Astrocyte (in vitro differentiated cells and primary cell): ENCODE measurements at places on chromosomes 7 and 10. TPM values are rescaled to one million over a fixed set of nuclear protein-coding genes. Genes with fewer than 3 reads are reported as not detected.

- no peak for DNase-seq
These were observed 411.7 kb upstream of the MKI67 start for GRCh38 chr10:128537834-128538330.

DNA sequence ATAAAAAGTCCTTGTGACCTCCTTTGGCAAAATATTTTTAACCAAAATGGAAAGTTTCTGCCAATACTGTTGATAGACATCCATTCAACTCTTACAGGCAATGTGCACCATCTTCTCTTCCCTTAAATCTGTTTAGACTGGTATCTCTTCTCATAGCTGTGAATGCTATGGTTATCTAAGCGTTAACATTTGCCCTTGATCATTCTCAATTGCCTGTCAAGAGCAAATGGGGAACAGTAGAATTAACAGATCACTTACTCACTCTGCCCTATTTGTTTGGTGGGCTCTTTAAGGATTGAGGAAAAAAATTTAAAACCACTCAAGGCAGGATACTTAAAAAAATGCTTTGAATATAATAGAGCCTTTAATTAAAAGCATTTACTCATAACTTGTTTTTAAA, 808.4 kb downstream of the NXPH1 start:
- no peak for DNase-seq

- no peak for DNase-seq
These were observed 96.8 kb downstream of the TCERG1L start for GRCh38 chr10:131214521-131215244.

DNA sequence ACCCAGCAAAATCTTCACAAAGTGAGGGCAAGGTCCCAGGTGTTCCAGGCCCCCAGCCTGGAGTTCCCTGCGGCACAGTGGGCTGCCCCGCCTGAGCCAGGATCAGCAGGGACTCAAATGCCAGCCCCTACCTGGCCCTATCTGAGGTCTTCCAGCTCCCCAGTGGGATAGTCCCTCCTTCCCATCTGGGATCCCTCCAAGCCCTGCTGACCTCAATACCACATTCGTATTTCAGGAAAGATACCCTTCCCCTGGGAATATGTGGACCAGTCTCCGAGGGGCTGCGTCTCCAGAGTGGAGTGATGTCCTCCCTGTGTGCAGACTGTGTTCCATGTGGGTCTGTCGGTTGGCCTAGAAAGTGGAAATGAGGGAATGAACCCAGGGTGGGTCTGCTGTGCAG, 40.9 kb downstream of the ELFN1 start:
- no peak for DNase-seq

SSC4D gene
- 6.0 and 7.4 TPM in 2 replicates for total RNA-seq

GRCh38 chr7:83852136-83852535, 203.2 kb upstream of the SEMA3E start:
- peak; percentile 26 for DNase-seq

- no peak for DNase-seq
These were observed 17.6 kb downstream of the ERLIN1 start for GRCh38 chr10:100168313-100168643.

TMEM236 gene
- 0.14 and 0.43 TPM in 2 replicates for total RNA-seq

BMPER gene
- total RNA-seq: 2.1 and 4.4 TPM in 2 replicates

GPR85 gene
- total RNA-seq: 0.73 and 1.3 TPM in 2 replicates

CCL24 gene
- not detected in 2 replicates for total RNA-seq

TMEM229A gene
- total RNA-seq: 0.09 TPM in 1 of 2 replicates, not detected in the other

GRCh38 chr10:70493660-70494234, 15.2 kb downstream of the PALD1 start:
- no peak for DNase-seq

DUSP5 gene
- 35.0 and 36.4 TPM in 2 replicates for total RNA-seq

- DNase-seq: no peak
These were observed 112.6 kb downstream of the ZPBP start for GRCh38 chr7:49980465-49980864.

GRCh38 chr7:33217595-33217994, 88.2 kb downstream of the BBS9 start:
- DNase-seq: no peak

- peak; percentile 59 for DNase-seq
These were observed 58.4 kb downstream of the DNAJC12 start for GRCh38 chr10:67779465-67780203.

DNA sequence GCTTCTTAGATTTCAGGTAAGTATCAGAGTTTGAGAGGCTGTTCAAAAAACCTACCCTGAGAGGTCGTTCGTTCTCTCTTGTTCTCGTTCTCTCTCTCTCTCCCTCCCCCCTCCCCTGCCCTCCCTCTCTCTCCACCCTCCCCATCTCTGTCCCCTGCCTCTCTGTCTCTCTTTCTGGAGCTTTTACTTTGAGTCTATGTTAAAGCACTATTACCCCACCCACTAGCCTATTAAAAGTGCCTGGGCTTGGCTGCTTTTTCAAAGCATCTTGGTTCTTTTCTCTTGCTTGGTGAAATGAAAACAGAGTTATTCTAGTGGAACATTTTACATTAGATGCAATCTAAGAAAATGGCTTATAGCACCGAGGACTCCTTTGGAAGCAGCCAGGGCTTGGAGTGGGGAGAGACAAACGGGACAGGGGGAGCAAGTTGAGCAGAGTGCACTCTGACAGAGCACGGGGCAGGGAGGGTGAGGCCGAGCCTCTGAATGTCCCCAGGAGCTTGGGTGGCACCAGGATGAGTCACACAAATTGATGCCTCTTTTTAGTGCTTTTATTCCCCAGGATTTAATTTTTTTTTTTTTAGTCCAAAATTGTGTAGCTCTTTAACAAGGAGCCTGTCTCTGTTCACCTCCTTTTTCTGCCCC, 134.3 kb downstream of the CFAP58 start:
- no peak for DNase-seq

DNA sequence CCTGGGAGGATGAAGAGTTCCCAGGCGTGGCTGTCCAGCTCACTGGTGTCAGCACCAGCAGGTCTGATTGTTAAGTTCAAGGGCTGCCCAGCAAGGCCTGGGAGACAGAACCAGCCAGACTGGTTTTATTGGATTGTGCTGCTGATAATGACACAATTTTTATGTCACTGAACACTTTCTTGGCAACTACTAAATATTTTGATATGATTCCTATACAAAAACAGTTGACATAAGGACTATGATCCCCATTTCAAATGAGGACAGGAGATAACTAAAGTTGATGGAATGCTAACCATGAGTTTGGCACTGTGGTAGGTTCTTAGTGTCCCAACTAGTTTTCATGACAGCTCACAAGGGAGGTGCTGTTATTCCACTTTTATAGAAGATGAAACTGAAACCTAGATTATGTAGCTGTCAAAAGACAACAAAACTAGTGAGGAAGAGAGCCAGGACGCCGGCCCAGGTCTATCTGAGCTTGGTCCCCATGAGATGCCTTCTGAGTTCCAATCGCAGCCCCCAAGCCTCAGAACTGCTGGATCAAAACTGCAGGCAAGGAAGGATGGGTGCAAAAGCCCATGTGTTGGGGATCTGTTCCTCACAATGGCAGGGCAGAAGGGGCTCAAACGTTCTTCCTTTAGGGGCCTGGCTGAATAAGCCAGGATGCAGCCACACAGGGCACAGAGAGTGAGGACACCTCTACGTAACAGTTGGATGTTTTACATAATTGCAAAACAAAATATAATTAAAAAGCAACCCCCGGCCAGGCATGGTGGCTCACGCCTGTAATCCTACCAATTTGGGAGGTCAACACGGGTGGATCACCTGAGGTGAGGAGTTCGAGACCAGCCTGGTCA, 52.8 kb downstream of the COBL start:
- DNase-seq: no peak

TSPAN12 gene
- 9.8 and 13.0 TPM in 2 replicates for total RNA-seq

ANKRD22 gene
- total RNA-seq: not detected in 2 replicates

- DNase-seq: no peak
These were observed 45.7 kb downstream of the BAIAP2L1 start for GRCh38 chr7:98355250-98355538.

DNA sequence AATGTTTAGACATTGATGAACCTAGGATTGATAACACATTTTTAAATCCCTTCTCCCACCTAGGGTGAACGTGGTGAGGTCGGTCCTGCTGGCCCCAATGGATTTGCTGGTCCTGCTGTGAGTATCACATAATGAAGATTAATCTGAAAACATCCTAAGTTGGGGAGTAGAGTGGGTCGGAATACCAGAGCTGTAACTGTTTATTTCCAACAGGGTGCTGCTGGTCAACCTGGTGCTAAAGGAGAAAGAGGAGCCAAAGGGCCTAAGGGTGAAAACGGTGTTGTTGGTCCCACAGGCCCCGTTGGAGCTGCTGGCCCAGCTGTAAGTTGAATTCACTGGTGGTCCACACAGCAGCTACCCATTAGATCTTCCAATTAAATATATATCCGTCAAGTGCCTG, 25.6 kb downstream of the COL1A2 start:
- DNase-seq: no peak

- DNase-seq: no peak
These were observed 20.0 kb upstream of the RBM33 start for GRCh38 chr7:155624412-155624811.

DNA sequence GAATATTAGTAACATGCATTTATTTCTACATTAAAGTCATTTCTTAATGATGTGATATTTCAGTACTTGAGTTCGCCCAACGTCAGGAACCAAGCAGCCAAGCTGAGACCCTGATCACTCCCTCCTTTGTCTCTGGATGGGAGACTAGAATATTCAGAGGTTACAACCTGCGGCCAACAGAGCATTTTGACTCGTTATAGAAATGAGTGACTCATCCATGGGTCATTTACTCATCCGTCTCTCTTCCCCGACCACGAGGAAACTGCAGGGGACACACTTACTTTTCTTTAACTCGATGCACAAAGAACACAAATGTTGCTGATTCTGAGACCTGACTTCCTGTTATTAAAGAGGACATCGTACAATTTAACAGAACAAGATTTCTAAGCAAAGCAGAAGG, 343.3 kb downstream of the FRMD4A start:
- peak; percentile 87 for DNase-seq

ANXA8L1 gene
- total RNA-seq: 0.59 and 1.5 TPM in 2 replicates

DNA sequence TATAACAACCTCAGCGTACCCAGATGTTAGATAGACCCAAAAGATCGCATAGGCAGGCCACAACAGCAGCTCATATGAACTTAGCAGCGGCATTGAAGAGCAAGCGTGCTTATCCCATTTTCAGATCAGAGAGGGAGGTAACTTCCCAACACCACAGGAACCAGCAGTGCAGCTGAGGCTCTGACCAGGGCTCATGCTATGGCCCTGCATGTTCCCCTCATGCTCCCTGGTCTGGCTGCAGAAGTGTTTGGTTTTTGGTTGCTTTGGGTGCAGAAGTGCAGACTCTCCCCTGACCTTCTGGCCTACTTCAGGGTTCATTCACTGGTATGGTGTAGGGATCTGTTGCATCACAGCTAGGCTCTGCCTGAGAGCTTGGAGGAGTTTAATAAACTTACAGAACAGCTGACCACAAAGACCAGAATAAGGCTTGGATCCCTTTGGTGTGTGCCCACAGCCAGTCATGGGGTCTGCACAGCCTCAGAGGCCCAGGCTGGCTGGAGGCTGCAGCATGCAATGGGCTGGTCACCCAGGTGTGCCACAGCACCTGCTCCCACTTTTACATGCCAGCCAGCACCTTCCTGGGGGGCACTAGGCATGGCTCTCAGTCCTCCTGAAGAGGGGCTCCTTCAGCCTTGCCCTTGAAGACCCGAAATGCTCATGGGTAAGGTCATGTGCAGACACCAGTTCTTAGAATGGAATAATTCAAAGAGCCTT, 9.1 kb upstream of the CXCL12 start:
- DNase-seq: no peak

INA gene
- 26.9 and 39.6 TPM in 2 replicates for total RNA-seq

- no peak for DNase-seq
These were observed 22.4 kb downstream of the FBXW4 start for GRCh38 chr10:101672536-101672935.

GRCh38 chr7:1539181-1539881, 8.8 kb downstream of the MAFK start:
- peak; percentile 62 for DNase-seq

GRCh38 chr7:129610709-129611245, 743 bp upstream of the NRF1 start:
- DNase-seq: no peak

DNA sequence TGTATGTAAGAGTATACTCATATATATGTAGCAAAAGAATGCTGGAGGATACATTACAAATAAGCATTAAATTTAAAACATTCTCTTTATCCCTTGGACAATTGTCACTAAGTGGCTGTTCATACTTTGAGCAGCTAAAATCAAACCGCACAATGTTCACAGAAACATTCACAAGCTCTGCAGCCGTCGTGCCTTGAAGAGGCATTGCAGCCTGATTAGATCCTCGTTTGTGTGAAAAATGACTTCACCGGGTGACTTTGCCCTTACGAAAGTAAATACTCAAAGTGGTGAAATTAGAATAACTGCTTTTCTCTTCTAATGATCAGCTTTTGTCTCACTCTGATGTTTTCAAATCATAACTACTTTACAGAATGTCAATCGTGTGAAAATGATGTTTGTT, 319.0 kb downstream of the GFRA1 start:
- DNase-seq: no peak

- DNase-seq: no peak
These were observed 386.0 kb downstream of the RPS24 start for GRCh38 chr10:78419481-78420265.

LAMB1 gene
- 403 and 411 TPM in 2 replicates for total RNA-seq

- DNase-seq: no peak
These were observed 29.5 kb downstream of the R3HCC1L start for GRCh38 chr10:98163941-98164340.

GRCh38 chr10:21831986-21832820, 171.3 kb downstream of the DNAJC1 start:
- DNase-seq: peak; percentile 55

DNA sequence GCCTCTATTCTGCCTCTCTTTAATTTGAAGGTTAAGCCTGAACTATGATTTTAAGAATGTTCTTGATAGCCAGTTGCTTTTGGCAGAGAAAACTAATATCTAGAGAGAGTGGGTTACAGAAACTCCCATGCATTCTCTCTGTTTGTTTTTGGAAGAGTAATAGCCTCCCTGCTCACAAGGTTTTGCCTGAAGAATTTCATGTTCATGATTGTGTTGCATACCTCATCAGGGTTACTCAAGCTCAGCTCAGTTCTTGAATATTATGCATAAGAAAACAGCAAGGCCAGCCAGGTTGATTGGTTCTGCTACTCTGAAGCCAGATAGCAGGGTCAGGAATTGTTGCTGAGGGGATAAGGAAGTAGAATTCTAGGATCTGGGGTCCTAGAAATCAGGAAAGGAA, 137.4 kb downstream of the MDFIC start:
- peak; percentile 70 for DNase-seq

- no peak for DNase-seq
These were observed 4.8 kb upstream of the CALHM1 start for GRCh38 chr10:103463499-103463898.

DNA sequence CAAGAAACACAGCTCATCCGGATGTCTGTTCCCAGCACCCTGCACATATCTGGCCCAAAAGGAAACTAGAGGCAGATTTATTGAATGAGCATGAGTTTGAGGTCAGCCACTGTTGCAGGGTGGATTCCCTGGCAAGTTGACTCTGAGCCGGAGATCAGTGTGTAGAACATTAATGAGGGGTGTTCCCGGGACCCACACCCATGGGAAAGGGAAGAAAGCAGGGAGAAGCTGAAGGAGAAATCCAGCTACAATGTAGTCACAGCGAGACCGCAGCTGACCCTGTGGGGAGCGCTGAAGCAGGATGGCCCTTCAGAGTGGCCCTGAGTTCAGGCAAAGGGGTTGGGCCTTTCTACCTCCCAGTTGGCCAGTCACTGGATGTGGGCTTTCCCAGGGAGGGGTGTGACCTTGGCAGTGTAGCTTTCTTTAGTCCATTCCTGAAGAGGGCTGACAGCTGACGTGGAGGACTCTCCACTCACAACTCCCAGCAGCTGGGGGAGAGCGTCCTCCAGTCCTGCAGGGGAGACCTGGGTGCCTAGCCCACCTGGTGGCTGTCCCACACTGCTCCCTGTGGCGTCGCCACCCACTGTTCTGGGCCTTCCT, 324.2 kb upstream of the ZMIZ1 start:
- no peak for DNase-seq
